Astrocyte of the hippocampus (primary cell): ENCODE measurements at places on chromosomes 11 and 22.

- peak; percentile 67 for DNase-seq
Observed at GRCh38 chr11:92556431-92556830, 331.8 kb downstream of the FAT3 start.

DNA sequence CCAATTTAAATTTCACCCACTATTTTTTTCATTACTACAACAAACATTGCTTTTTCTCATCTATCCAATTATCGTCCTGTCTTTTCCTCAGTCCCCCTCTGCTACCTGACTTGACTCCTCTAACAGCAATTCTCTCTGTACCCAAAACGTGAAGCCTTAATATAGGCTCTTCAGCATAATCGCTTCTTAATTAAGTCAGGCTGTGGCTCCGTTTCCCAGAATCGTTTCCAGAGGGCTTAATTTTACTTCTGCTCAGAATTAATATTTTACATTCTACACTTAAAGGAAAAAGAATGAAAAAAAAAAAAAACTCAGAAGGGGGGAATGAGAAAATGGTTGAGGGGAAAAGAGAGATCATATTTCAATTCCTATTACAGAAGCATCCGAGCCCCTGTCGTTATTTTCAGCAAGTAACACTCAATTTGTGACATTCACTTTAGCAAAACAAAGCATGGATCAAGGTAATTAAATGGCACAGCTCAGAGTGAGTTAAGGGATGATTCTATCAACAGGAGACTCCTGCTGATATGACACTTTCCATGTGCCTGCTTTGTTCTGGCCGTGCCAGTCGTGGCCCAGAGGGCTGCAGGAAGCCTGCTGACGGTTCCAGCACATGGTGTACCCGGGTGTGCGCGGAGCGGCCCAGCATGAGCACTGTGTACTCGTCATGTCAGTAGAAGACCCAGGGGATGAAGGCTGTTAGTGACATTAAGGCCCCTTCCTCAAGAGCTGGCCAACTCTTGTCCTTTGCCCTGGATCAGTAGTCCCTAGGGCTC is 272.5 kb downstream of the NTM start:
- DNase-seq: no peak

DNA sequence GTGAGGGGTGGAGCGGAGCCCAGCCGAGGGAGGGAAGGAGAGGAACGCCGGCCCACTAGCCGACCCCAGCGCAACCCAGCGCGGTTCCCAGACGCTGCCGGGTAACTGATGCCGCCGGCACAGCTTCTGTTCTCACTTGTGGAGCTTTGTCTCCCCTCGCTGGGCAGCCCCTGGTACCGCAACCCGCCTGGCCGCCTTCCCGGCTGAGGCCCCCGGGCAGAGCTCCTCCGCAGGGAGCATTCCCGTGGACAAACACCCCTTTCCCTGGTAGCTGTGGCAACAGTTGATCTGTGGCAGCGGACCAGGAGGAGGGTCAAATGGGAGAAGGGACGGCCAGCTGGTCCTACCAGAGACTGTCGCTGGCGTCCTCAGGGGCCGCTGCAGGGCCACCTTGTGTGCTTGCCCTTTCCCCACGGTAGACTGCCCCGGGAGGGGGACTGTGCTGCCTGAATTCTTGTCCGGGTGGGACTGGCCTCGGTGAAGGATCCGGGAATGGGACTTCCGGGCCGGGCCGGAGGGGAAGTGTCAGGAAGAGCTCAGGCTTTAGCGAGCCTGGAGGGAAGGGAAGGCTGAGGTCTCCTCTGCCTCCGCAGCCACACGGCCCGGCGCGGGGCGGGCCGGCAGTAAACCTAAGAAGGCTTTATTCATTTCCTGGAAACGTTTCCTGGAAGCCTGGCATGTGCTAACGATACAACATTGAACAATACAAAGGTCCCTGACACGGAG is 468.0 kb downstream of the OPCML start:
- DNase-seq: peak; percentile 96

GRCh38 chr22:25038771-25039170 is 86.3 kb downstream of the KIAA1671 start:
- no peak for DNase-seq

DNA sequence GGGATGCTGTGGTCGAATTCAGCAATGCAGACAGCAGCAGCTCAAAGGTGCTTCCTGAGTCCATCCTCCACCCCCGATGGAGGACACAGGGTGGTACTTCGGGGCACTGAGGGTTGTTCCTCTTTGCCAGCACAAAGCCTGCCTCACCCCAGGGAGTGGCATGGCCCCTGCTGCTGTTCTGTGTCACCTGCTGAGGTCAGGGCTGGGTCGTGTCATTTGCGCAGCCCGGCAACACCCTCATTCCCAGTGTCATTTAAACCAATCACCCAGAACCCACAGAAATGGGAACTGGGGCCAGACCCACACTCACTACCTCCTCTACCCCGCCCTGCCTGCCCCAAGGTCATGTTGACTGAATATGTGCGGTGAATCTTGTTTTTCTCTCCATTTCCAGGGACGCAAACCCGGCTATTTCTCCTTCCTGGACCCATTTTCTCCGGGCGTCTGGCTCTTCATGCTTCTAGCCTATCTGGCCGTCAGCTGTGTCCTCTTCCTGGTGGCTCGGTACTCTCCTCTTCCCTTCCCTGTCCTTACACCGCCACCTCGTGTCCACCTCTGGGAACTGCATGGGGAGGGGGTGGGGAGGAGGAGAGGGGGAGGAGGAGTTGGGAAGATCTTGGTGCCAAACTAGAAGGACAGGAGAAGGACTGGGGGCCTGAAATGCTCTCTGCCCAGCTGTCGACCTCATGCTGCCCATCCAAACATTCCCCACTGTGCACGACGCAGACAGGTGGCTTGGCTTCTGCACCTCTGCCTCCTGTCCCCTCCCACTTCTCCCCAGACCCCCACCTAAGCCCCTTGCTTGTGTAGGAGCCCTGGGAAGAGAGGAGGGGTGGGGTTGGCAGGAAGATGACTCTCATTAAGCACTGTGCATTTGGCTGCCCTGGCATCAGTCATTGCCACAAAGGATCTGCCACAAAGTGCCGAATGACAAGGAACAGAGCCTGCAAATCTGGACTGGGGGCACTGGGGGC is 71.2 kb upstream of the TBCEL start:
- DNase-seq: peak; percentile 89

GRCh38 chr11:128407962-128408361 is 179.4 kb downstream of the ETS1 start:
- DNase-seq: no peak

DNA sequence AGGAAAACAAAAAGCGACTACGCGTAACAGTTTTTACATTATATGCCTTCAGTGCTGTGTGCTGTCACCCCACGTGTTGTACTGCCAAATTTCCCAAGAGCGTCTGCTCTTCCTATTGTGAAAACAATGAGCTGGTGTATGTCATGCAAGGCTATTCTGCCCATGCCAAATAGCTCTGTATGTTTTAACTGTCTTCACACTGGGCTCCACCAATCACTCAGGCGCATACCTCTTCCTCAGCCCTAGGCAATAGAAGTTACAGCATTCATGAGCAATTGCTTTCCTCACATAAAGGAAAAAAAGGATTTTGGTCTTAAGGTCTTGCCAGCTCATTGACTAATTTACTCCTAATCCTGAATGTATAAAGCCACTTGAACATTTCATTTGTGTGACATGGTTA is 606.8 kb downstream of the NTM start:
- DNase-seq: peak; percentile 64

DNA sequence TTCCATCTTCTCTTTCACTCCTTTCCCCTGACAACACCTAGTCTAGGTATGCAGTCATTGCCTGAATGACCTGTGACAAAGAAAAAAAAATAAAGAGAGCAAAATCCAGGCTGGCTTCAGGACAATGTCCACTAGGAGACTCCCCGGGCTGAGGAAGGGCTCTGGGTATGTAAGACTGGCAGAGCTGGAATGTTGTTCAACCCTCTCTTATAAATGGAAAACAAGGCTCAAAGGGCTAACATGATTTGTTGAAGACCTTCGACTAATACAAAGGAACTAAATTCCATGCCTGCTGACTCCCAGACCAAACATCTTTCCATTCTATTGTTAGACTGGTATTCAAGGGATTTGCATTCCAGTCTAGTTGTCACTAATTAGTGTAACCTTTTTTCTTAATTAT is 122.2 kb downstream of the ARL14EP start:
- DNase-seq: peak; percentile 39

DNA sequence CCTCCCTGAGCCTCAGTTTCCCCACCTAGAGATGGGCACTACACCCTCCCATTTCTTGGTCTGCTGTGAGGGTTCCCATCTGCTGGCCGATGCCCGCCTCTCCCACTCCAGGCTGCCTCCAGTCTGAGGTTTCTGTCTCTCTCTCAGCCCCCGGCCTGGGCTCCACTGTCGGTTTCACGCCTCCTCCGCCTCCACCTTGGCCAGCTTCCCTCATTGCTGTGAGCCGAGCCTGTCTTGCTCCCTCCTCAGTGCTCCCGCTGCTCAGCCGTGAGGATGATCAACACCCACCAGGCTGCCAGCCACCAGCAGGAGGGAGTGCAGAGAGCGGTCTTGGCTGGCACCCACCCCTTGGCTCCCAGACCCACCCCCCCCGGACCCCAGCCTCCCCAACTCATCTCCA is 61.0 kb downstream of the CYTH4 start:
- no peak for DNase-seq

GRCh38 chr11:103051151-103051801 is 40.7 kb downstream of the DCUN1D5 start:
- peak; percentile 7 for DNase-seq

GRCh38 chr11:62728171-62728988 is at the start of gene TTC9C:
TTC9C (plus strand) TSS chr11:62728486; CDS start chr11:62728849, 363 bp downstream.
- DNase-seq: peak; percentile 91

DNA sequence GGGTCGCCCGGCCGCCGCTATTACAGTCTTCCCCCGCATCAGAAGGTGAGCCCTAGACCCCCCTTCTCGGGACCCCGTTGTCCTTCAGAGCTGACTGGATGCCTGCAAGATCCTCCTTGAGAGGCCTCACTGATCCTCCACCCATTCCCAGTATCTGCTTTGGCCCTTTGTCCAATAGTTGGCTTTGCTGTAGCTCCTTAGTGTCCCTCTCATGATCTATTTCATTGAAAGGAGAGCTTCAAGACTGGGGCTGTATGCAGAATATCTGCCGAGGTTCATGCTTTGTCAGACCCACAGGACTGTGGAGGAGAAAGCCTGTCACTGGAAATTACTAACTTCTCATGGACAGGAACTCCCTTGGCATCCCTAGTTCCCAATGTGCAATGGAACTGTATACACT is 499 bp downstream of the DLAT start:
- peak; percentile 37 for DNase-seq

GRCh38 chr22:17777717-17778044 is 3.4 kb upstream of the BID start:
- DNase-seq: no peak

DNA sequence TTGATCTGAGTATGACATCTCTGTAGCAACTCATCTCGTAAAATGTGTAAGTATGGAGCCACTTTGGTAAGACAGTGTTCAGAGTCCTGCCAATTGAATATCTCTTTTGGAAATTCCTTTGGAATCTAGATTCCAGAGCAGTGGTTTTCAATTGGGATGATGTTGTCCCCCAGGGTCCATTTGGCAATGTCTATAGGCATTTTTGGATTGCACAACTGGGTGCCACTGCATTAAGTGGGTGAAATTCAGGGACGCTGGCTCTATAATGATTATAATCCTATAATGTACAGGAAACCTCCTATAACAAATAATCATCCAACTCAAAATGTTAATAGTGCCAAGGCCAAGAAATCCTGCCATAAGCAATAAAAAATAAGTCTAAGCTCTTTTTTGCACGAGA is 404.8 kb upstream of the RAG2 start:
- no peak for DNase-seq

GRCh38 chr22:47591016-47591415 is 828.6 kb downstream of the TBC1D22A start:
- no peak for DNase-seq

GRCh38 chr11:46465683-46466082 is 74.1 kb upstream of the CHRM4 start:
- DNase-seq: no peak

GRCh38 chr22:48871176-48871840 is 956.4 kb downstream of the BRD1 start:
- DNase-seq: no peak

- no peak for DNase-seq
Observed at GRCh38 chr11:43856993-43857392, 23.6 kb upstream of the ALKBH3 start.

DNA sequence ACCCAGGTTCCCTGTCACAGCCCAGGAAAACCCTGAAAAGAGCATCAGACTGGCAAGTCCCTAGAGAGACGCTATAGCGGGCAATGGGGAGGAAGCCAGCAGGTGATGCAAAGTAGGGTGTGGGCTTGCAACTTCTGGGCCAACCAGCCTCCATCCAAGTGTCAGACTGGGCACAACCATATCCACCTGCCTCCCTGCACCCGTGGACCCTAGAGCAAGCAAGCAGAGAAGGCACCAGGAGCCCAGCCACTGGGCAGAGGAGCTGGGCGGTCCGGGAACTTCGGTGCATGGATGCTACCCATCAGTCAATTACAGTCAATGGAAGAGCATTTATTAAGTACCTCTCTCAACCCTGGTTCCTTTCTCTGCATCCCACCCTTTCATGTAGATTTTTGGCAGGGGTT is 2.8 kb downstream of the NECTIN1 start:
- DNase-seq: no peak

DNA sequence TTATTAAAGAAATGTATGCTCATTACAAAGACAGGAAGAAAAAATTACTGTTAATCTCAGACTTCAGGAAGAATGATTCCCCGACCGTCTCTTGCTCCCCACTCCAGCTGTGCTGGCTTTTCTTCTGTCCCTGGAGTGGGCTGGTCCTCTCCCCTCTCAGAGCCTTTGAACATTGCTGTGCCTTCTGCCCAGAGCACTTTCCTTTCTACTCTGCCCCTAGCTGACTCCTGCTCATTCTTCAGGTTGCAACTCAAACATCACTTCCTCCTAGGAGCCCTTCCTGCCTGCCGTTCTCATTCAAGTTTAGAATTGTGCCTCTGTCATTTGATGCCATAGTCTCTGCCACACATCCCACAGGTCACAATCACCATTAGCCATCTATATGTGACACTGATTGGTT is 329.5 kb downstream of the MIAT start:
- no peak for DNase-seq

GRCh38 chr11:107713009-107713408 is 1.2 kb upstream of the SLN start:
- no peak for DNase-seq

GRCh38 chr11:9838961-9839360 is 175.1 kb downstream of the SWAP70 start:
- DNase-seq: peak; percentile 38

DNA sequence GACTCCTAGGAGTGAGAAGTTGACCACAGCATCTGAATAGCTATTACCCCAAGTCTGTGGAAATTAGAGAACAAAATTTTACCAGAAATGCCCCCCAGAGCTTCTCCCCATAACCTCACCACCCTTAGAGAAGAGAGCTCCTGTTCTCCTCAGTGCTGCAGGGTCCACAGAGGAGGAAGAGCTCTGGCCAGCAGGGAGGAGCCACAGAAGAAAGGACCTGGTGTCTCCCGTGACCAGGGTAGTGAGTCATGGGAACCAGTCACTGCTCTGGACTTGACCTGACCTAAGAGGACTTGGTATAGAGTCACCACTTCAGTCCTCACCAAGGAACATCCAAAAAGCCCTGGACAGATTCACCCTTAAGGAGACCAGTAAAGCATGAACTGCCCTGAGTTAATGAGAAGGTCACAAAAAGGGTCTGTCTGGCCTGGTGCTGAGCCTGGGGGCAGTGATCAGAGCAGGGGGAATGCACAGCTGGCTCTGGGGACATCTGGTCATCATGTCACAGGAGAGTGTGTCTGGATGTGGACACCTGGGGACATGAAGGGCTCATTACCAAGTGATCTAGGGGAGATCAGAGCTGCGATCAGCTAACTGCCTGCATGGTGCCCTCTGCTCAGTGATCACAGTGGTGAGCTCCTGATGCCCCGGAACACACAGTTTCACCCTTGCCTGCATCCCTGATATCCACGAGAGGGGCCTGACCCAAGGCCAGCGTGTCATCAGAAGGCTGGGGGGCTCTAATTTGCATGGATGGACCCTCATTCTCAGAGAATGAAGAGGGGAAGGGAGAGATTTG is 103.3 kb upstream of the TOP3B start:
- peak; percentile 6 for DNase-seq
